Stimulated activated CD4-positive, alpha-beta T cell treated with anti-CD3 and anti-CD28 coated beads, Interleukin-1b, Interleukin-23, amount 100 ng/mL, for 48 hours (primary cell): ENCODE measurements at places on chromosomes 11 and 22.

DNA sequence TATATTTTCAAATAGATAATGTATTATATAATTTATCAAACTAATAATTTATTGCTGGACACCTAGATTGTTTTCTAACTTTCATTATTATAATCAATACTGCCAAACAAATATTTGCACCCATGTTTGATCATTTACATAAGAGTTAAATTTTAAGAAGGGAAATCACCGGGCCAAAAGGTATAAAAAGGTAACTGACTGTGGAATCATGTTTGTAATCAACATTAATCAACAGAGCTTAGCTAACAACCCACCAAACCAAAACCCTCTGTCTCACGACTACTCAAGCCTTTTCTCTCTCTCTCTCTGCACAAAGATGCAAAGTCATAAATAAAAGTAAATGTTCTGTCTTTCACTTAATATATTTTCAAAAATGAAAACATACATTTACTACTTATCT lies 14.8 kb downstream of the LPXN start:
- no peak for DNase-seq

- DNase-seq = no peak
These were observed 26.4 kb downstream of the APOL3 start for GRCh38 chr22:36134182-36134581.

GRCh38 chr11:45105233-45105983 lies 41.0 kb upstream of the PRDM11 start:
- DNase-seq = peak; percentile 56

DNA sequence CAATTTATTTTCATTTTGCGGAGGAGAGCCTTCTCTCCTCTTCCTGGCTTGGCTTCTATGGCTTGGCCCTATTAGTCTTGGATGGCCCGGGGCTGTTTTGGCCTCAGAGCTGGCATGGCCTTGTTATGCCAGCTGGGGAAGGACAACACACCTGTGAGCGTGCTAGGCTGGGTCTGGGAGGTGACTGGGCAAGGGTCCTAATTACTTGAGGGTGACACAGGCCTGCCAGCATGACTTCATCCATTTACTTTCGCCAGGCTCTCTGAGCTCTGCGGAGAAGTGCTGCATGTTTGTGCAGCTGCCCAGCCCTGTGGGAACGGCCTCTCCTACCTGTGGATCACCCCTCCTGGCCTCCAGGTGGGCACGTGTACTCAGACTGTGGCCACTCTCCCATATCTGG lies 153.6 kb downstream of the SNX19 start:
- DNase-seq = no peak

- no peak for DNase-seq
These were observed 142.3 kb downstream of the NXPE2 start for GRCh38 chr11:114820621-114821020.

DNA sequence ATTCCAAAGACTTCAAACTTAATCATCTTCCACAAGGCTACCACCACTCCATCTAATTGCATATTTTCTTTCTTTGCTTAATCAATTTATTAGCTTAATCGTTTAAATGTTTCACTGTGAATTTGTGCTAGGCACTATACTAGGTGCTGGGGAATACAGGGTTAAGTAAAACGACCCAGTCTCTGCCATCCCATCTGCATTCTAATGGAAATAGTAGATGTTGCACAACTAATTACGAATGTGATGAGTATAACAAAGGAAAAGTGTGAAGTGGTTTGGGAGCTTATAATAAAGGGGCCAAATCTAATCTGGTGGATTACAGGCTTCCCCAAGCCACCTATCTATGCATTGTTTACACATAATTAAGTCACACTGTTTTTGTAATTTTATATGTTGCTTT lies 147.1 kb downstream of the FAM181B start:
- DNase-seq = no peak

DNA sequence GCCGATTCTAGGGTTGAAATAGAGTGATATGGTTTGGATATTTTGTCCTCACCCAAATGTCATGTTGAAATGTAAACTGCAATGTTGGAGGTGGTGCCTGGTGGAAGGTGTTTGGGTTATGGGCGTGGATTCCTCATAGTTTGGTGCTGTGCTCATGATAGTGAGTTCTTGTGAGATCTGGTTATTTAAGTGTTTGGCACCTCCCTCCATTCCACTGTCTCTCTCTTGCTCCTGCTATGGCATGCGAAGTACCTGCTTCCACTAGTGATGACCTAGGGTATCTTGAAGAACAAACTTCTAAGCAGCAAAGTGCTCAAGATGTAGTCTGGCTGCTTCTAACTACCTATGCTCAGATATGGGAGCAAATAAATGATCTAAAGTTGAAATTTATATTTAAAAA lies 56.0 kb upstream of the TSPAN18 start:
- DNase-seq = no peak

DNA sequence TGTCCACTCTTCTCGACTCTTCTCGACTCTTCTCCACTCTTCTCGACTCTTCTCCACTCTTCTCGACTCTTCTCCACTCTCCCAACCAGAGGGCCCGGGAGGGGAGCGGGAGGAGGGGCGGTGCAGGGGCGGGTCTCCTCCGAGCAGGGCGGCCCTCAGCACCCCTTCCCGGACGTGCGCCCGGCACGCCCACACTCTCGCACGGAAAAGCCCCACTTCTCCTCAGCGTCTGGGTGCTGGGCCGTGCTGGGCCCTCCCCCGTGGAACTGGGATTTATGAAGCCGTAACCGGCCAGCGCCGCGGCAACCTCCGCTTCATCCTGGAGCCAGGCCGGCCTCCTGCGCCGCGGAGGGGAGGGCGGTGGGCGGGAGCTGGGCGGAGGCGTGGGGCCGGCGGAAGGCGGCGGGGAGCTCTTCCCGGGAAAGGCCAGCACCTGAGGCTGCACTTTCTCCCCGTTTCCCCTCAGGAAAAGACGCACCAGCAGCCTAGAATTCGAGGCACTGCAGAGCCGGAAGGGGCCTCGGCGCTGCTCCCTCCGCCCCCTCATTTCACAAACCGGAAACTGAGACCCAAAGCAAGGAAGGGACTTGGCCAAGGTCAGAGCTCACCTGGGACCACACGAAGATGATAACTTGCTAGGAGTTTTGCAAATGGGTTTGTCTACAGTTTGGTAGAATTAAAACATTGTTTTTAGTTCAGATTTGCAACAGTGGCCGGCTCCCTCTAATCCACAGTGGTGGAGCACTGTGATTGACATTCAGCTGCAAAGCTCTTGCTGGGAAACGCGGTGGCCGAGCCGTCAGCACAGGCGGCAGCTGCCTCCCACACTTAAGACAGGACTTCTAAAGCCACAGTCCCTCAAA lies 31.6 kb upstream of the JAM3 start:
- peak; percentile 46 for DNase-seq

GRCh38 chr11:119747868-119748660 lies 19.1 kb upstream of the NECTIN1 start:
- no peak for DNase-seq

DNA sequence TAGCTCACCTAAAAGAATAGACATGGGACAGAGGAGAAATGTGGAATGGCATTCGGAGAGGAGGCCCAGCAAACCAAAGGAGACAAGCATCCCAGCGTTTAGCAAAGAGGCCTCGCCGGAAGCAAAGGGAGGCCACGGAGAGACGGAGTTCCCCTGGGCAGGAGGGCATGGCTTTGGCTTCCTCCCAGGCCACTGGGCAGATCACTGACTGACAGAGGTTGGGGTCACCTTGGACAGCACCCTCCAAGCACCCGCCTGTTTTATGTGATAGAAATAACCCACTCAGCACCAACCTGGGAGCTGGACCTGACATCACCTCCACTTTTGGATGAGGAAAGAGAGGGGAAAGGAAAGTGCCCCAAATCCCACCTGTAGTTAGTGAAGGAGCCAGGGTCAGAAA lies 434.1 kb downstream of the BRD1 start:
- no peak for DNase-seq

GRCh38 chr22:26236991-26237390 lies 67.7 kb downstream of the SEZ6L start:
- no peak for DNase-seq

- DNase-seq = no peak
These were observed 45.6 kb downstream of the PTPRJ start for GRCh38 chr11:48025984-48026340.

GRCh38 chr11:6505577-6506240 lies 8.6 kb downstream of the DNHD1 start:
- no peak for DNase-seq

- no peak for DNase-seq
These were observed 5.1 kb downstream of the RANGAP1 start for GRCh38 chr22:41280854-41281253.

GRCh38 chr11:32305460-32305859 lies 129.9 kb downstream of the WT1 start:
- DNase-seq = no peak

GRCh38 chr11:75264356-75264755 lies 23.8 kb downstream of the TPBGL start:
- DNase-seq = no peak

- DNase-seq = no peak
These were observed 5.7 kb downstream of the LRP4 start for GRCh38 chr11:46912526-46913150.

DNA sequence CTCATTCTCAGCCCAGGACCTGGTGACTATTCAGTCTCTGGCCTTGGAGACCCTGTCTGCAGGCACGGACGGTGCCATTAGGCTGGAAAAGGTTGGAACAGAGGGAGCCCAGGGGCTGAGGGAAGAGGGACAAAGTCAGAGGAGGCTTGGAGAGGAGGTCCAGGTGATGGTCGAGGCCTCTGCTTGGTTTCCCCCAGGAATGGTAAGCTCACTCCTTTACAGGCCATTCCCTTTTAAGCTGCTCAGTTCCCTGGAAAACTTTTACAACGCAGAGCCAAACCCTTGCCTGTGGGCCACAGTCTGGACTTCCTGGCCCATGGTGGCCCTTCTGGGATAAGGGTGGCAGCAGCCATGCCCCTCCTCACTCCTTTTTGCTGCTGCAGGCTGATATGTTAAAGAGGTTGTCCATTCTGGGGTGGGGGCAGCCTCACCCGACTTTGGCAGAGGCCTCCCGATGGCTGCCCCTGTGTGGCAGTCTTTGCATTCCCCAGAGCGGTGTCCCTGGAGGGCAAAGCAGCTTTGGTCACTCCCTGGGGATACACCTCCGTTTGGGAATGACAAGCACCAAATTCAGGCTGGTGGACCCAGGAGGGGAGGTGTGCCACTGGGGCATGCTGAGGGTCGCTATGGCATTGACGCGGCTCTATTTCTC lies 34.0 kb upstream of the RFPL3 start:
- DNase-seq = no peak

GRCh38 chr11:17230867-17231851 lies 23.4 kb upstream of the PIK3C2A start:
- peak; percentile 35 for DNase-seq

DNA sequence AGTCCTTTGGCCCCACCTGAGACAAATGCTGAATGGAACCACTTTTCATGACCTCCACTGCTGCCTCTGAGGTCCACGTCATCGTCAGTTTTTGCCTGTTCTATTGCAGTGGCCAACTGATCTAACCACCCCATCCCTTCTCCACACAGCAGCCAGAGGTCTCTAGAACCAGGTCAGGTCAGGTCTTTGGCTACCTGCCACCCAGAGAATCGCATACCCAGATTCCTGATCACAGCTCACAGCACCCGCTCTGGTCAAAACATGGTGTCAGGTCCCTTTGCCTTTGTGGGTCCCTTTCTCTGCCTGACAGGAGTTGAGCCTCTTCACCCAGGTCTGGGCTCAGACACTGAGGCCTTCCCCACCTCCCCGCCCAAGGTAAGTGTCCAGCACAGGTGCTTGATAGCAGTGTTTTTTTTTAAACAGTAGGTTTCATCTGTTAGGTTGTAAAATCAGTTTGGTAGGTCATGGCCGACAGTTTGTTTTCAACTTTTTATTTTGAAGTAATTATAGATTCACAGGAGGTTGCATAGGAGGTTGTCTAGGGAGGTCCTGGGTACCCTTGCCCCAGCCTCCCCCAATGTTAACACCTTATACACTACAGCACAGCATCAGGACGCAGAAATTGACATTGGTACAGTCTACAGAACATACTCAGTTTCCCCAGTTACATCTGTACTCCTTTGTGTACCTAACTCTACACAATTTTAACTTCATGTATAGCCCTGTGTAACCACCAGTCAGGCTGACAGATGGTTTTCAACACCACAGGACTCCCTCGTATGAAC lies 6.9 kb downstream of the C22orf39 start:
- DNase-seq = no peak

GRCh38 chr11:61102667-61103571 lies 630 bp downstream of the CD5 start:
- DNase-seq = no peak

DNA sequence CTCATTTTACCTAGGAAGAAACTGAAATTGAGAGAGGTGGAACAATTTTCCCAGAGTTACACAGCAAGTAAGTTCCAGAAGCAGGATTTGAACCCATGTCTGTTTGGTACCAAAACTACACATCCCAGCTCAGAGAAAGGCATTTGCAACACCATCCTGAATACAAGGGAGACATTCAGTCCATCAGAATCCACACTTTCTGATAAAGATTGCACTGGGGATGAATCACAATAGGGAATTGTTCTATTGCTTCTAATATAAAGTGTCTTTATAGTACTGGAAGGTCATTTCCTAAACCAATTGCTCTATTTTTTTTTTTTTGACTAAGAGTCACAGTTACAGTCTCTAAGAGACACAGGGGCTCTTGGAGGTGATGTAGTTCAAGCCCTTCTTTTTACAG lies 208.1 kb upstream of the CADM1 start:
- no peak for DNase-seq

DNA sequence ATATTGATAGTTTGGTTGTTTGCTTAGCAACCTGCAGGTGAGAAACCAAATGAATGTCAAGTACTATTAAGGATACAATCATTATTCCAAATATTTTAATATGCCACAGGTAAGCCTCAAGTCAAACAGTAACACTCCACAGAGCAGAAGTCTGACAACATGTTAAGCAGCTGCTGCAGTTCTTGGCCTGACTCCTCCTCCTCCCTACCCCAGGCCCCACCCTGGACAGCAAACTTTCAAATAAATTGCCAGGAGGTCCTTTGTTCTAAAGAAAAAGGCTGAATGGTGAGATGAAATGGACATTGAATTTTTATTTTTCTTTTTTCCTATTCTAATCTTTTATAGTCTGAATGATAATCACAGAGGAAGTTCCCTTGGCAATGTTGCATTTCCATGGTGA lies 260.0 kb upstream of the POU2AF2 start:
- no peak for DNase-seq

GRCh38 chr11:87422566-87422965 lies 384.8 kb downstream of the TMEM135 start:
- no peak for DNase-seq

DNA sequence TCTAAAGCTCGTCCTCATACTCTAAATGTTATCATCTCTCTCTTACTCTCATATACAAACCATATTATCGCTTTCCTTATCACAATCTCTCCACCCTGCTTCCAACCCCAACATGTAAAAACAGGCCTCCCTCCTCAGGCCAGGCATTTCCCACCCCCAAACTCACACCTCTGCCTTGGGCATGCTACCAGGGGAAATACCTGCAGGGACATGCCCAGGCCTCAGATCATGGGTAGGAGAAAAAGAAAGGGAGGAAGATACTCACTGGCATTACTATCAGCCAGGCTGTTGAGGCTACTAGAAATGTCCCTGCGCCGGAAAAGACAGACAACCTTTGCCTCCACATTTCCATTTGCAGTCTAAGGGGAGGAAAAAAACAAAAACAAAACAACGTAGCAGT lies 1.8 kb downstream of the MTA2 start:
- DNase-seq = no peak
